ENCODE measurements at places on chromosomes 3 and 15.

- DNase-seq, result no peak
Observed at GRCh38 chr3:198062068-198062465, 102.0 kb downstream of the LMLN start.

- DNase-seq, result no peak
Observed at GRCh38 chr3:120092474-120092873, 1.8 kb downstream of the GSK3B start.

- DNase-seq, result no peak
Observed at GRCh38 chr3:178388473-178388872, 147.8 kb upstream of the KCNMB2 start.

- no peak for DNase-seq
Observed at GRCh38 chr15:101183226-101183930, 68.5 kb downstream of the CHSY1 start.

DNA sequence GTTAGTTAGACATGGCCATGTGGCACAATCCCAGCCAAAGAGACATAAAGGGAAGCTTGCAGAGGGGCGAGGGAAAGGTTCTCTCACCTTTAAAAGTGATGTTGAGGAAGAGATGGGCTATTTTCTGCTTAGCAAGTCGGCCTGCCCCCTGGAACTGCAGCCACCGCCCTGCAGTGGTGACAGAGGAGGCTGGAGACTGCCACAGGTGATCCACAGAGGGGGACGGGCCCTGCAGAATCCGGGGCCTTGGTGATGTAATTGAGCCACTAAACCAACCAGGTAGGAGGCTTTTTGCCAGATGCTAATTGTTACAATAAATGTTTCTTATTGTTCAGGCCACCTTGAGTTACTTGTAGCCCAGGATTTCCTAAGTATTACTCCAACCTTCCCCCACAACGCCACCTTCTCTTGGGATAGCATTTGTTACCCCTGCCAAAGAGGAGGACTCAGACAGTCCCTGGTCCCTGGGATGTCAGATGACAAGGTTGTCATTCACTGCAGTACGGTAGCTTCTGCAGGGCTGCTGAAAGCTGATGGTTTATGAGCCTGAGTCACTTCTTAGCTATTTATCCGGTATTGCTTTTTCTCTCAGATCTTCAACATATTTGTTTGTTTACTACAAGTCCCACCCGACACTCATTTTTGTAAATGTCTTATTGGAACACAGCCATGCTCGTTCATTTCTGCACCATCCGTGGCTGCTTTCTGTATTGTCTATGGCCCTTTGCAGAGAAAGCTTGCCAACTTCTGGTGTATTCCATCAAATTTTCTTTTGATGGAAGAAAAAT, 63.3 kb upstream of the SEC61A1 start:
- DNase-seq, result no peak

DNA sequence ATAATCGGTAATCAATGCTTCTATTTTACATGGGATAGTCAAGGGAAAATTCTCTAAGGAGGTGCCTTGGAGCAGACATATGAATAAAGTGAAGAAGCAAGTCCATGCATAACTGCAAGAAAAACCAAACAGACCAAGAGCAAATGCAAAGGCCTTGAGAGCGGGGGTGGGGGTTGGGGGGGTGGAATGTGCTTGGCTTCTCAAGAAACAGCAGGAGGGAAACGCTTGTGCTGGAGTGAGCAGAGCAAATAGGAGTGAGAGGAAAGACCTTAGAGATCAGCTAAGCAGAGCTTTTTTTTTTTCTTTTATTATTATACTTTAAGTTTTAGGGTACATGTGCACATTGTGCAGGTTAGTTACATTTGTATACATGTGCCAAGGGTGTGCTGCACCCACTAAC, 260.8 kb downstream of the ARPP21 start:
- no peak for DNase-seq

GRCh38 chr15:48449734-48450133, 118.5 kb downstream of the DUT start:
- no peak for DNase-seq
